HuH-7 (cell line): ENCODE measurements at places on chromosomes 6 and 20.

- no peak for DNase-seq
These were observed 10.4 kb upstream of the COL10A1 start for GRCh38 chr6:116136373-116136772.

GRCh38 chr6:111775145-111775922 is 97.9 kb downstream of the FYN start:
- DNase-seq, result no peak

- no peak for DNase-seq
These were observed 7.1 kb downstream of the L3MBTL1 start for GRCh38 chr20:43514648-43514999.

DNA sequence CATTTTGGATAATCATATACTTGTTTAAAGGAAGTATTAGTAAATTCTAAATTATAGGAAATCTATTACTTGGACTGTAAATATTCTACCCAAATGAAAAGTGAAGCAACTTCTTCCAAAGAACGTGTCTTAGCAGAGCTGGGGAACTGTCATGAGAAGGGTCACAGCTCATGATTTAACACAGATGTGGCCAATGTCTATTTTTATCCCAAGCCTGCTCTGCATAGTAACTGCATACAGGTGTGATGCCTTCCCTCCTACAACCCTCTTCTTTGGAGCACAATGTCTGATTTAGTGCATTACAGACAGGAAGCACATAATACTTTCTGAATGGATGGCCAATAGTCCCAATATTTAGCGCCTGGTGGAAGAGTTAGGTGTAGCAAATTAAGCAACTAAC is 138.7 kb upstream of the THEMIS start:
- no peak for DNase-seq

DNA sequence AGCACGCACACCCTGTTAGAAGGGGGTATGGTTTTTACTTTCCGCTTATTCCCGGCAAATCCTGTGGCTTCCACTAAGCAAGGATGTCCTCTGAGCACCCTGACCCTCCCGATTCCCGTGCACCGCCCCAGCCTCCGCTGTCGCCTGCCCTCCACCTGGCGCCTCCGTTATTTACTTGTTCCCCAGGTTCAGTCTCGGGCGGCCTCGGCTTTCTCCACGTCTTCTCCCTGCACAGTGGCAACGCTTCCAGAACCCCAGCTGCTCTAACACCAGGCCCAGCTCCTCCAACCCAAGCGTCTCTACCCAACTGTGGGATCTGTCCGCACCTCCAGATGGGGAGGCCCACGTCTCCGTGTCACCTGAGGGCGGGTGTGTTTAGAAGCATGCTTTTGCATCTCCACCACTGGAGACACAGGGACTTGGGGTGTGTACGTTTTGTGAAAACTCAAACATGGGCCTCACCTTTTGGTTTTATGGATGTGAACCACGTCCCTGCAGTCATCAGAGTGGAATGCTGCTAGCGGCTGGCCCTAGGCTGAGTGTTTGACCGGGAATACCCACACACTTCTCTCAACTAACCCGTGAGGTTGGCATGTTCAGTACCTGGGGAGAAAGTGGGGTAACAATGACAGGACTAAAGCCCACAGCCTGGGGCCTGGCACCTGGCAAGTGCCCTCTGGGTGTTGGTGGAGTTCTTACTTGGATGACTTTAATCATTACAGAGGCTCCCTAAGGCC is 79.9 kb downstream of the THBS2 start:
- no peak for DNase-seq

GRCh38 chr6:161369339-161369738 is 95.5 kb upstream of the AGPAT4 start:
- no peak for DNase-seq

DNA sequence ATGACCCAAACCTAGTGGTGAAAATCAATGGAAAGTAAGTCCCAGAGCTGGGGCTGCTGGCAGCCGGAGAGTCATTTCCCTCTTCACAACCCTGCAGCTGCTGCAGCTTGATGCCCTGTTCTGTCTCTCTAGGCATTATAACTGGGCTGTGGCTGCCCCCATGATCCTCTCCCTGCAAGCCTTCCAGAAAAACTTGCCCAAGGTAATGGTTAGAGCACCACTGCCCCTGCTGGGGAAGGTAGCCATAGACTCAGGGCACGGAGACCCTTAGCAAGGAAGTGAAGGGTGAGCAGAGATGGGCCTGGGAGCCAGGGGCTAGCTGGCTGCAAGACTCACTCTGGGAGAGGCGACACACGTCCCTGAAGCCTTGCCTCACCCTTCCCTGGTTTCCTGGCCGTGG is 12.0 kb downstream of the LPIN3 start:
- DNase-seq, result no peak

GRCh38 chr6:104064876-104065275 is 794.8 kb downstream of the HACE1 start:
- DNase-seq, result no peak

- no peak for DNase-seq
These were observed 47.4 kb upstream of the FOXC1 start for GRCh38 chr6:1562171-1562955.

DNA sequence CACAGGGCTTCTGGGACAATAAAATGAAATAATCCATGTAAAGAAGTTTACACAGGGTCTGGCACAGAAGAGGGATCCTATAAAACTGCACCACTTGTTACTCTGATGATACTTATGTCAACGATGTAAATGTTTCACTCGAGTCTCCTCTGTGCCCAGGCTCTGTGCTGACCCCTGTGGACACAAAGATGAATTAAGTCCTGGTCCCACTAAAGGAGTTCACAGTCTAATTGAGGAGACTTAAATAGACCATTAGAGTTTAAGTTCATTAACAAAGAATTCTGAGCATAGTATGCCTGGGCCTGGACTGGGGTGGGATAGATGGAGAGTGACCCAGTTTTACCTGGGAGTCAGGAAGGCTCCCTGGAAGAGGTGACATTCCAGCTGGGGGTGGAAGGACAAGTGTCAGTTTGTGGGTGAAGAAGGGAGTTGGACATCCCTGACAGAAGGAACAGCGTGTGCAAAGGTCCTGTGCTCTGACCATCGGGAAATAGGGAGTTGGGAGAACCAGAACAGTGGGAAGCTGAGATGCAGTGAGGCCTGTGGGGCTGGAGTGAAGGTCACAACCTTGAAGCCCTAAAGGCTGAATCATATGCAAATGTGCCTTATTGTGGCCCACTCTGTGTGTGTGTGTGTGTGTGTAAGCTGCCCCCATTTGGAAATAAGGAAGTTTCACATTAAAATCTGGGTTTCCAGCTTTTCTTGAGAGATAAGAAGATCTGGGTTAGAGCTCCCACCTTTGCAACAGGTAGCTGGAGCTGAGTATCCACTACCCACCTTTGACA is 1.1 kb downstream of the OCSTAMP start:
- DNase-seq, result no peak

DNA sequence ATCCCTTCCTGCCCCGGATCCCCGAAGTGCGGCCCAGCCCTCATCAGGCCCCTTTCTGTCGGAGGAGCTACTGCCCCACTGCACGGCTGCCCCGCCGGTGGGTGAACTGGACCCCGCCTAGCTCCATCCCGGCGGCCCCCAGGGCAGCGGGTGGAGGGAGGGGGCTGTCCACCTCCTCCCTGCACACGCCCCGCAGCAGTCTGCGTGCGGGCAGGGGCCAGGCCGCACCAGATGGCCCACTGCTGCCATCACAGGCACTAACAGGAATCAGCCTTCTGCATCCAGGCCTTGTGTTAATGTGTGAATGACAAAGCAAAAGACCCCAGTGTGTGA is 54.9 kb upstream of the UNC93A start:
- DNase-seq, result no peak

GRCh38 chr20:17560344-17561074 is 9.4 kb upstream of the DSTN start:
- DNase-seq, result no peak

DNA sequence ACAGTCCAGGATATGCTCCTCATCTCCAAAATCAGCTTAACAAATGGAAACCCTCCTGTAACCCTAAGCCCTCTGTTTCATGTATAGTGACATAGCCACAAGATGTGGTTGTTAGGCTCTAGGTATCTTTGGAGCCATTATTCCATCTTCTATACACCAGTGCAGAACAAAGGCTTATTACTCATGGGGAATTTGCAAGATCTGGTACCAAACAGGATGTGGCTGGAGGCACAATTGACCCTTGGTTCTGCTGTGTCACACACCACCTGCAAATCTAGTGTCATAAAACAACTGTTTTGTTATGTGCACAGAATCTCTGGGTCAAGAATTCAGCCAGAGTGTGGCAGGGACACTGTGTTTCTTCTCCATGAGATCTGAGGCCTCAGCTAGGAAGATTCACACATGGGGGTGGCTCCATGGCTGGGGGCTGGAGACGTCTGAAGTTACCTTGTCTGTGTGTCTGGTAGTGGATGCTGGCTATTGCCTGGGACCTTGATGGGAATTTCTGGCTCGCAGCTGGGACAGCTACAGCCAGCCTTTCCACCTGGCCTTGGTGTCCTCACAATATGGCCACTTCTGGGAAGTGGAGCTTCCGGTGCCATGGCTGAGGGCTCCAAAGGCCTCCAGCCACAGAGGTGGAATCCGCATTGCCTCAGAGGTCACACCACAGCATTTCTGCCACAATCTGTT is 369.9 kb downstream of the CDH26 start:
- DNase-seq, result no peak

DNA sequence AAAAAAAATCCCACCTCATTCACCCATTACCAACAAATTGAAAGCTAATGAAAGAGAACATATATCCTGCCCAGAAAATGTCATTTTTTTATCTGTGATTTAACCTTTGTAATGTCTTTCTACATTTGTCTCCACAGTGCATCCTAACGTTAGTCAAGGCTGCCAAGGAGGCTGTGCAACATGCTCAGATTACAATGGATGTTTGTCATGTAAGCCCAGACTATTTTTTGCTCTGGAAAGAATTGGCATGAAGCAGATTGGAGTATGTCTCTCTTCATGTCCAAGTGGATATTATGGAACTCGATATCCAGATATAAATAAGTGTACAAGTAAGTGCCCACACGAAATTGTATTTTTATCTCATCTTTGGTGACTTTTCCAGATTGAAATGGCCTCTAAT is 30.0 kb downstream of the RSPO3 start:
- DNase-seq, result no peak

- DNase-seq, result no peak
These were observed 8.0 kb upstream of the SIRPD start for GRCh38 chr20:1565461-1565860.

DNA sequence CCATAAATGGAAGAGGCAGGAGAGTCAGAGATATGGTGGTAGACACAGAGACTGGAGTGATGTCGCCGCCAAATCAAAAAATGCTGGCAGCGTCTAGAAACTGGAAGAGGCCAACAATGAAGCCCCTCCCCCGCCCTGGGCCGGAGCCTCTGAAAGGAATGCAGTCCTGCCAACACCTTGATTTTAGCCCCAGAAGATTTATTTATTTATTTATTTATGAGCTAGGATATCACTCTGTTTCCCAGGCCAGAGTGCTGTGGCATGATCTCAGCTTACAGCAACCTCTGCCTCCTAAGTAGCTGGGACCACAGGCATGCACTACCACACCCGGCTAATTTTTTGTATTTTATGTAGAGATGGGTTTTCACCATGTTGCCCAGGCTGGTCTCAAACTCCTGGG is 82.6 kb upstream of the CCDC167 start:
- DNase-seq, result no peak

- no peak for DNase-seq
These were observed 4.5 kb upstream of the GUCA1A start for GRCh38 chr6:42168650-42169049.

DNA sequence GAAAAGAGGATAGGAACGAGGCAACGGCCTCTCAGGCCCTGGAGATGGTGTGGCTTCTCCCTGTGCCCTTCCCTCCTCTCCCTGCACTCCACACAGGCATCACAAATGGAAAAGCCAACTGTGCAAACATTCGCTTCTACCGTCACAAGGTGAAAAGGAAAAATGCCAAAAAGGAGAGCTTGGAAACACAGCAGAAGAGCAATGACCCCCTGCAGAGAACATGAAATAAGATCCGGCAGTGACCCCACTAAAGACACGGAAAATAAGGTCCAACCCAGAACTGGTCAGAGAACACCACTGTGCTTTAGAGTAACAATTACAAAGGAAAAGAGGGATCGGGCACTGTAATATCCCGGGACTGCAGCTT is 63.0 kb downstream of the SLC22A23 start:
- no peak for DNase-seq

- no peak for DNase-seq
These were observed 40.9 kb downstream of the DSTN start for GRCh38 chr20:17610566-17611289.

- no peak for DNase-seq
These were observed 184.2 kb upstream of the RREB1 start for GRCh38 chr6:6923605-6924004.

DNA sequence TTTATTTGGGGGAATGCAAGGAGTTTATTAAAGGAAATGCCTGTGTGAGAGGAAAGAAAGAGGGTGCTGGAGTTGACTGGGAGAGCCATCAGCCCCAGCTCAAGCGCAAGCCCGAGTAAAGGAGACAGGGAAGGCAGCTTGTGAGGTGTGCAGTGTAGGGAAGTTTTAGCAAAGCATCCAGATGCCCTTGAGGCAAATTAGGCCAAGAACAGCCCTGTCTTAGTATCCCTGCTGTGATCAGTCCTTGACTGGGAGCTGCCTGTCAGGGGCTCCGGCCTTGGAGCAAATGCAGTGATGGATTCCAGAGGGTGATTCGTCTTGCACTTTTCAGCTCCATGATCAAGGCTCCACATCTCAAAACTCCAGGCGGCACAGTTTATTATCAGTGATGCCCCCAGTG is 561.7 kb downstream of the KIF16B start:
- DNase-seq, result no peak

DNA sequence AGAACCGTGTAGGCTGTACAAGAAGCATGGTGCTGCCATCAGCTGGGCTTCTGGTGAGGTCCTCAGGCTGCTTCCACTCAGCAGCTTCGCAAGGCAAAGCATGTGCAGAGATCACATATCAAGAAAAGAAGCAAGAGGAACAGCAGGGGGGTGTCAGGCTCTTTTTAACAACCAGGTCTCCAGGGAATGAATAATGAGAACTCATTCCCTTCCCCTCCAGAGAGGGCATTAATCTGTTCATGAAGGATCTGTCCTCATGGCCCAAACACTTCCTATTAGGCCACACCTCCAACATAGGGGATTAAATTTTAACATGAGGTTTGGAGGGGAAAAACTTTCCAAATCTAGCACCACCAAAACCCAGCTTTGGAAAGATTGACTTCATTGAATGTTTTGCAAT is 20.0 kb downstream of the GINM1 start:
- DNase-seq, result no peak

GRCh38 chr20:62282877-62283503 is 19.8 kb upstream of the ADRM1 start:
- DNase-seq, result no peak

- DNase-seq, result no peak
These were observed 59.4 kb downstream of the GCNT2 start for GRCh38 chr6:10580570-10580969.
